ENCODE measurements at places on chromosomes 12 and 14.

- no peak for DNase-seq
Observed at GRCh38 chr12:48067250-48067938, 38.5 kb downstream of the SENP1 start.

DNA sequence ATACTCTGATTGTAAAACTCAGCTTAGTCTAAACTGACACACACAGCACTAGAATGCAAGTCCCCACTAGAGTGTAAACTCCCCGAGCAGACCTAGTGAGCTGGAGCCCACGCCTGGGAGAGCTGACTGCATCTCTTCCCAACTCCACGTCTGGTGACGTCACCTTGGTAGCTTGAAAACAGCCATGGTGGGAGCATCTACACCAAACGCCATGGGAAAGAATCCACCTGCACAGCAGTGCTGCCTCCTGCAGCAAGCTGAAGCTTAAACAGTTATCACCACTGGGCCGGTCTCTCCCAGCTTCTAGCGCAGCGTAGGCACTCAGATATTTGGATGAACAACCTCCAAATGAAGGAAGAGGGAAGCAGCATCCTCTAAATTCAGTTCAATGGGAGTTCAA, 4.3 kb upstream of the PAPLN start:
- no peak for DNase-seq

GRCh38 chr12:132605892-132606291, 4.5 kb downstream of the LRCOL1 start:
- no peak for DNase-seq

- no peak for DNase-seq
Observed at GRCh38 chr12:46722394-46723185, 103.2 kb downstream of the SLC38A4 start.

DNA sequence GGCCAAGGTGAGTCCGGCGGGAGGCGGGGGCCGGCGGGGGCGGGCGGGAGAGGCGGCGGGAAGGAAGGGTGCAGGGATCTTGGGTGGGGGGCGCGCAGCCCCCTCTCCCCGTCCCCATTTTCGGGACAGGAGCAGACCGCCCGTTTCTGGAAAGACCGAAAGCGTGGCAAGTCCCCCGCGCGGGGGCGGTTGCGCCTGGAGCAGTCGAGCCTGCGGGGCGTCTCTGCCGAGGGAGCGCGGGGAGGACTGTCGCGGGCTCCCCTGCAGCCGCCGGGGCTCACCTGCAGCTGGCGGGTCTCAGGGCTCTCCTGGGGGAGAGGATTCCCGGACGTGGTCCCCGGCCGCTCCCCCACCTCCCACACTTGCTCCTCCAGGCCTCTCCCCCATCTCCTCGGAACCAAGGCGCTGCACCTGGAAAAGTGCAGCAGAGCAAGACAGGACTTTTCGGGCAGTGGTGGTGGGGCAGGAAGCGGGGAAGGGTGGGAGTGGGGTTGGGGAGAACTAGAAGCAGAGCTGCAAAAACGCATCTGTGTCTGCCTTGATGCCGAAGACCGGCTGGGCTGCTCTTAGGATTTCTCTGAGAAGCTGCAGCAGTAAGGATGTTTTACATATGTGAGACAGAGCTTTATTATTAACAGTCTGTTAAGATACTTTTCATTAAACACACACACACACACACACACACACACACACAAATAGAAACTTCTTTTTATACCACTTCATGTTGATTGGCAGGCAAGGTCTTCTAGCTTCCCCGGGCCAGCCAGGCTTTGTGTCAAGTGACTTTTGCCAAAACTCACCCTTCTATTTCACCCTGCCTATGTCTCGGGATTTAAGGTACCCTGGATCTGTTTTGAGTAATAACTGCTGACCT, 677 bp downstream of the C12orf75 start:
- DNase-seq, result peak; percentile 16

DNA sequence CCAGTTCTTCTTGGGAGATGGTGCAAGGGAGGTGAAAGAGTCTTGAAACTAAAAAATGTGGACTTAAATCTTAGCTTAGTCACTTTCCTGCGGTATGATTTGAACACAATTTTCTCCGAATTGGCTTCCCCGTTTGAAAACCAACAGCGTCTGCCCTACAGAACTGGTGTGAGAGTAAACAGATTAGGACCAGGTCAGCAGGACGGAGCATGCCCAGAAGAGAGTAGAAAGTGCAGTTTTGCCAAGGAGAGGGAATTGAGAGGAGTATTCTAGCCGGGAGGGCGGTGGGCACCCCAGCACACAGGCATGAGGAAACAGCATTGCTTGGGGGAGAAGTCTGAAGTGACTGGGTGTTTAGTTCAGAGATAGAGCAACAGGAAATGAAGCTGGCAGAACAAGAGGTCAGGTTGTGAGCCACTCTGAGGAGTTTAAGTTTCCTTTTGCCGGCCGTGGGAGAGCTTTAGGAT, 927.1 kb downstream of the VRK1 start:
- DNase-seq, result no peak

GRCh38 chr14:40601063-40601462, 1005.6 kb upstream of the LRFN5 start:
- no peak for DNase-seq

GRCh38 chr14:100486025-100486828, 101.0 kb downstream of the BEGAIN start:
- peak; percentile 20 for DNase-seq

DNA sequence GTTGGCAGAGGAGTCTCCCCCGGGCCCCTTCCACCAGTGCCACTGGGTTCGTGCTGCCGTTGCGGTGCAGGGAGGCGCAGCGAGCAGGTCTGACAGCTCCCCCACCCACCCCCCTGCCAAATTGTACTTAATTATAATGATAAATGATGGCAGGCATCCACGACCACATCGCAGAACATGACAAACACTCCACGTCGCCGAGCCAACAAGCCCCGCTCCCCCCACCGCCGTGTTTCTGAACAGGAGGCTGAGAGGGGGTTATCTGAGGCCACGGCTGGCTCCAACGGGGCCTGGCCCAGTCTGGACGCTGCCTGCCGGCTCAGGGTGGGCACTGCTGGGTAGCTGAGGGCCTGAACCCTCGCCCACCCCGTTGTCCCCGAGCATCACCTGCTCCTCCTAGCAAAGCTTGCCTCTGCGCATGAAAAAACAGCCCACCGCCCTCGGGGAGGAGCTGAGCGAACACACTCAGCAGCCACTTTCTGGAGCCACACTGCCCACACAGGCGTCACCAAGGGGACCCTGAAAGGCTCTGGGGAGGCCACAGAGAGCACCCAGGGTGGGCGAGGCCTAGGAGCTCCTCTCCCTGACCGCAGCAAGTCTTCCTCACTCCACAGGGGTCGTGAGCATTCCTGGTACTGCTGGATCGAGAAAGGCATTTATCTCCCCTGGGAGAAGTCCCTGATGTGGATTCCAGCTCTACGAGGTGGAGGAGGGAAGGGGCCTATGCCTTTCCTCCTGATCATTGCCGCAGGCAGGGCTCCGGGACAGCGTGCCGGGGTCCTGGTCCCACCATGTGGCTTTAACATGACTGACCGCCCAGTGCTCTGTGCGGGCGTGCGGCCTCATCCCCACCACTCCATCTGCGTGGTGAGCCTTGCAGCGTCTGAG, 35.4 kb upstream of the DIO3 start:
- DNase-seq, result no peak

DNA sequence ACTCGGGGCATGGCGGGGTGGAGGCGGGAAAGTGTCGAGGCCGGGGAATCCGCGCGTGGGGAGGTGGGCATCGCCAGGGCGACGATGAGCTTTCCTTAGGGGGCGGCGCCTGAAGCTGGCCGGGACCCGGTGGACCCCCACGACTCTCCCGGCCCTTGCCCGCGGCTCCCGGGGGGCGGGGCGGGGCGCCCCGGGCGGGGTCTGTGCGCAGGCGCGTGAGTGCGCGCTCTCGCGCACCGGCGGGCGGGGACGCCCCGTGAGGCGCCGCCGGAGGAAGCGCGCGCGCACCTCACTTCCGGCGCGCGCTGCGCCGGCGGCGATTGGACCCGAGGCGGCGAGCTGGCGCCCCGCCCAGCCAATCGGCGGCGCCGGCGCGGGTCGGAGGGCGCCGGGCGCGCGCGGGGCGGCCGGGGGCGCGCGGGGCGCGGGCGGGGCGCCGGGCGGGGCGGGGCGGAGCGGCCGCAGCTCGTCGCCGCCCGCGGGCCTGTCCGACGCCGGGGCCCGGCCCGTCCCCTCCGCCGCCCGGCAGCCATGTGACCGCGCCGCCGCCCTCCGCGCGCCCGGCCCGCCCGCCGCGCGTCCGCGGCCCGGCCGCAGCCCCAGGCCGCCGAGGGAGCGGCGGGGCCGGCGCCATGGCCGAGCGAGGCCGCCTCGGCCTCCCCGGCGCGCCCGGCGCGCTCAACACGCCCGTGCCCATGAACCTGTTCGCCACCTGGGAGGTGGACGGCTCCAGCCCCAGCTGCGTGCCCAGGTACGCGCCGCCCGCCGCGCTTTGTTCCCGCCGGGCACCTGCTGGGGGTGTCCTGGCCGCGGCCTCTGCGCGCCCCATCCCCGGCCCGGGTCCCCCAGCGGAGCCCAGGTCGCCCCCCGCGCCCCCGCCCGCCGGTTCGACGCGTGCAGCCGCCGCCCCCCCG, at the start of gene PACS2:
Gene PACS2, plus strand, starts transcription at position 462 of the 914 bp plus-strand sequence. Its CDS starts 171 bp downstream, at position 633.
- peak; percentile 92 for DNase-seq

GRCh38 chr12:13027032-13027431, 17.1 kb upstream of the FAM234B start:
- no peak for DNase-seq

DNA sequence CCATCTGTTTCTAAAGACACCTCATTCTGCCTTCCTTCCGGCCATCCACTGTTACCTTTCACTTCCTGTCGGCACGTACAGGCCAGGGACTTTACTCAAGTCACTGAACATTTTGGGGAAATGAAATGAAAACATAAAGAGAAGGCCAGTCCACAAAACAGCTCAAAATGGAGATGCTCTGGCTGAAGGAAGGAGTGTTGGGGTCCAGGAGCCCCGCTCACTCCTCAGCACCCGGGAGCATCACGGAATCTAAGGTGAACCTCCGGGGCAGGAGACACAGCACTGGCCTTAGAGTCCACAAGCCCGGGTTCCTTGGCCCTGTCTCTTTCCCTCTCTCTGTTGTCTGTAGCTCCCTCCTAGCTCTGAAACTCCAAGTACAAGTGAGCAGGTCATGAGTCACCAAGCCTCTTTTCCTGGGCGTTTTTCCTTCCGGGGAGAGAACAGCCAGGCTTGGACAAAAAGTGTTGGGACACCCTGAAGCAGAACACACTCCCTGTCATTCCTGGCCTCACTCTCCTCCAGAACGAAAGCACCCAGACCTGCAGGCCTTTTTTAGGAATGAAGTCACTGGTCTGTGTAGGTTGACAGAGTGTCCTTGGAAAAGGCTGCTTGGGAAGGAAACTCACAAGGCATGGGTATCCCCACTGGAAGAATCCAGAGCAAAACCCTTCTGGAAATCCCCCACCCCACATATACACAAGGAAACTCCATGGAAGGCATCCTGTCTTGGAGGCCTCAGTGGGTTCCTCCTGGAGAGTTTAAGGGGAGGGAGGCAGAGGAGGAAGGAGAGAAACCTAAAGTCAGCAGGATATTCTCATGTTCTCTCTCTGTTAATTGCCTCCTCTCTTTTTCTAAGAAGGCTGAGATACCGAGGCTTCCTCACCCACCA, 245.3 kb downstream of the ZFP36L1 start:
- peak; percentile 20 for DNase-seq

GRCh38 chr14:88069677-88070076, 64.7 kb downstream of the GPR65 start:
- DNase-seq, result no peak

- no peak for DNase-seq
Observed at GRCh38 chr12:92362785-92363184, 217.1 kb upstream of the BTG1 start.

GRCh38 chr14:32697114-32697513, 241.6 kb upstream of the NPAS3 start:
- DNase-seq, result no peak

DNA sequence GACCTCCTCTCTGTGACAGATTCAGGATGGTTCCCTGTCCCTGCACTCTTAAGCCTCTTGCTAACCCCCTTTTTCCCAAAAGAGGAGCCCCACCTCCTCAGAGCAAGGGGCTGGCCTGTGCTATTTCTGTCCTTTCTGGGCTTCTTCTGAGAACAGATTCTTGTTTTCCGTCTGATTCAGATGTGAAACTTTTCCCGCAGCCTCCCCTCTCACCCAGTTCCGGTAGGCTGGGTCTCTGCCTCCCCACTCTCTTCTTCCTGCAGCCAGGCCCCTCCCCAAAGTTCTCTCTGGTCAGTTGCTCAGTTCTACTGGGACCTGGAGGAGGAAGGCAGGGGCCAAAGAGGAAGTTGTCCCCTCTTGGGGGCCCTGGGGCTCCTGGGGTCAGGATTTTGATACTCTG, 11.8 kb downstream of the PDE1B start:
- DNase-seq, result no peak

DNA sequence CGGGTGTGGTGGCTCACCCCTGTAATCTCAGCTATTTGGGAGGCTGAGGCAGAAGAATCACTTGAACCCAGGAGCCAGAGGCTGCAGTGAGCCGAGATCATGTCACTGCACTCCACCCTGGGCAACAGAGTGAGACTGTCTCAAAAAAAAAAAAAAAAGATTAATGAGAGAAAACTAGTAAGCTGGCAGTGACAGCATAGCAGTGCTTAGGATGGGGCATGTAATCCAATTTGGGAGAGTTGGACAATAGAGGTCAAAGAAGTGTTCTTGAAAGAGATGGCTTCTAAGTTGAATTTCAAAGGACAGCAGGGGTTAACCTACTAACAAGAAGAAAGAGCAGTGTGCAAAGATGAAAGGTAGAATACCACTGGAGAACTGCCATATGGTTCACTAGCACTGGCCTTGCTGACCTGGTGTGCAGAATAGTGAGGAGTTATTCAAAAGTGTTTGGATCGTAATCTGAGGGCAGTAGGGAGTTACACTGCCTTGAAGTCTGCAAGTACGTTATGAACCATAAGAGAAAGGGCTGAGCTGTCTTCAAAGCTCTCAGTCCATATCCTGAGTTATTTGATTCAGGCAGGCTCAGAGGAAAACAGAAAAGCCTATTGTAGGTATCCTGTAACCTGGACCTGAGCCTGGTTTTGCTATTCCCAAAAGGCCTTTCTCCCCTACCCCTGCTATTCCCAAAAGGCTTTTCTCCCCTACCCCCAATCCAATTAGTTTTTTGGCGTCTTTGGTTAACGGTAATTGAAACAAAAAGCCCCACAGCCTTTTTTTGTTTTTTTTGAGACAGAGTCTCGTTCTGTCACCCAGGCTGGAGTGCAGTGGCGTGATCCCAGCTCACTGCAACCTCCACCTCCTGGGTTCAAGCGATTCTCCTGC, 3.4 kb downstream of the XPOT start:
- DNase-seq, result no peak

DNA sequence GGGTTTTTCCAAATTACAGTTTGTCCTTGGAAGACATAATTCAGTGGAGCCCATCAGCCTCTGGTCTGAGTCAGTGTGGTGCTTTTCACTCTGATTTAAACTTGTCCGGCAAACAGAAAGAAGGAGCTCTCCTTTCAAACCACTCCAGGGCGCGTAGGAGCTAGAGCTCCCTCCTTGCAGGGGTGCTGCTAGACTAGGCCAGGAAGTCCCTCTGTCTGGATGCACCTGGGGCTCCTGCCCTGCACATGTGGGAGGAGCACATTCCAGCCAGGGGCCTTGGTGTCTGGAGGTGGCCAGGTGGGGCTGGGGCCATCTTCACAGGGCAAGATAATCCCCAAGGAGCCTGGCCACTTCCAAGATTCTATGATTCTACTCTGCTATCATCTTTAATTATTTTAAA, 3.1 kb downstream of the SERPINA3 start:
- no peak for DNase-seq

Measured in small intestine (tissue), 16 donors.